ENCODE measurements at places on chromosomes 6 and 20.

GRCh38 chr6:4225161-4225872, 89.9 kb upstream of the ECI2 start:
- no peak for DNase-seq

- no peak for DNase-seq
These were observed 89.1 kb downstream of the AIG1 start for GRCh38 chr6:143149771-143150170.

DNA sequence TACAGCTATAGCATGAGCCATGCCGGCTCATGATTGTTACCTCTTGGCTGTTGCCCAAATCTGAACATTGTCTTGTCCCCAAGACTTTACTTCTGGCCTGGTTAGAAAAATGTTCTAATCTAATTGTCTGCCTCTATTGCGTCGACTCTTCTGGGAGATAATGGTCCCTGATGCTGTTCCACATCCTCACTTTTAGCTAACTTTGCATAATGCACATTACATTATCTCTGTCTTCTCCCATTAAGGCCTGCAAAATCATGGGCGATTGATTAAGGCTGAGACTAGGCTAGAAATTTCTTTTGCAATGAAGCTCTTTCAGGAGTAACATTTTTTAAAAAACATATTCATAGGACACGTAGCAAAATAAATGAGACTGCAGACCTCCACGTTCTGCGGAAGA, 961.0 kb downstream of the KIF16B start:
- DNase-seq: no peak

- DNase-seq: no peak
These were observed 231 bp upstream of the PHACTR2 start for GRCh38 chr6:143677577-143677890.

DNA sequence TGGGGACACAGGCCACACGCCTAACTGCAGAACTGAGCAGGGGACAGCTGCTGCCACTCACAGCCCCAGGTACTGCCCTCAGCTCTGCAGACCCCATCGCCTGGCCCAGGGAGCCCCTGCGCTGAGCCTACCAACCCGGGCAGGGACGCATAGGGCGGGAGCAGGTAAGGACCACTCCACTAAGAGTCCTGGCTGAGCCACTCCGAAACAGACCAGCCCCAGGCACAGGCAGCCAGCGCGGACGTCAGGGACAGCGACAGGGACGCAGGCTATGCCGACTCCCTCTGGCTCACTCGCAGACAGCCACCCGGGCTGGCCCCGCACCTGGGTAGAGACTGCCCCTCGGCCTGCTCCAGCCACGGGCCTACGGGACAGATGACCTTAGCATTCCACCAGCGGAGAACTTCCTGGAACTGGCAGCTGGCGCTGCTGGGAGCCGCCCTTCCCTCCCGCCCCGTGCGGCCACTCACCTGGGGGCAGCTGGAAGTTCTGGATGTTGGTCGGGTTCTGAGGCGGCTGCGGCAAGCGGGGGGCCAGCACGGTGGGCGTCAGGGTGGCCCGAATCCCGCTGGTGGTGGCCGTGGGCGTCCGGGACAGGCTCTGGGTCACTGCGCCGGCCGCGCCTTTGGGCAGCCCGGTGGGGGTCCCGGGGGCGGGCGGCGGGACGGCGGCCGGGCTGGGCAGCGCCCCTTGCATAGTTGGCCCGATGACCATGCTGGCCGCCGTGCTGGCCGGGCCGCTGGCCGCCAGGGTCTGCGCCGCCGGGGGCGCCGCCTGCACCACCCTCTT, 1.5 kb downstream of the TAF4 start:
- DNase-seq: no peak

DNA sequence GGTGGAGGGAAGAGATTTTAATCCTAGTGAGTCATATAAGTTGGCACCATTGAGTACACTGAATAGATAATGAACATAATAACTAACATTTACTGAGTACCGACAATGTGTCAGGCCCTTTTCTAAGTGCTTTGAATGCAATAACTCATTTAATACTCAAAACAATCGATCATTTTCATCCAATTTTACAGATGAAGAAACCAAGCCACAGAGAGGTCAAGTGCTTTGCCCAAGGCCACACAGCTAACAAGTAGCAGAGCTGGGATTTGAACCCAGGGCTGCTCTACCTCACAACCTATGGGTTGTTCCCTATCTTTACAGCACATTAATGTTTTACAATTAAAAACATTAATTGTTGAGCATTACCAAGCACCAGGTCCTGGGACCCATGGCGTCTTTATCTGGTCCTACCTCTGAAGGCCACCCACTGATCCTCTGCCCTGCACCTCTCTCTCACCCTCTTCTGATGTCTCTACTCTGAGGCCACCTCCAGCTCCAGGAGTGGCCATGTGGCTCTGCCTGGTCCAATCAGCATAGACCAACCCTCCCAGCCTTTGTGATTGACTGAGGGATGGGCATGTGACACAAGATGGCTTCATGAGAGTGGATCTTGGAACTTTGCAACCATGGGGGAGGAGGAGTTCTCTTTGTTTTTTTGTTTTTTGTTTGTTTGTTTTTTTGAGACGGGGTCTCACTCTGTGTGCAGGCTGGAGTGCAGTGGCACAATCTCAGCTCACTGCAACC, 83.9 kb downstream of the KCNB1 start:
- DNase-seq: no peak

DNA sequence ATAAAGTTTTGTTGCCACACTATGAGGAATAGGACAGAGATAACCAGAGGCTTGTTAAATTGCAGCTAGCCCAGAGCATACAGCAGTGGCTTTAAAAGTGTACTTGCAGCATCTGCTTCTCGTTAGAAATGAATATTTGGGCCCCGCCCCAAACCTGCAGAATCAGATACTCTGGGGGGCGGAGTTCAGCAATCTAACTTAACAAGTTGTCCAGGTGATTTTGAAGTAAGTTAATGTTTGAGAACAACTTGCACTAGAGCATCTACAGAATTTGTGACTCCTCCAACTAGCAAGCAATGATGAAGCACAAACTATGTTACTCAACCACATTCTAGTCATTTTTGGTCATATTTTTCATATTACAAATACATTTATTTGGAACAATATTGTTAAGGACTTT, 10.6 kb upstream of the SUPT3H start:
- no peak for DNase-seq

DNA sequence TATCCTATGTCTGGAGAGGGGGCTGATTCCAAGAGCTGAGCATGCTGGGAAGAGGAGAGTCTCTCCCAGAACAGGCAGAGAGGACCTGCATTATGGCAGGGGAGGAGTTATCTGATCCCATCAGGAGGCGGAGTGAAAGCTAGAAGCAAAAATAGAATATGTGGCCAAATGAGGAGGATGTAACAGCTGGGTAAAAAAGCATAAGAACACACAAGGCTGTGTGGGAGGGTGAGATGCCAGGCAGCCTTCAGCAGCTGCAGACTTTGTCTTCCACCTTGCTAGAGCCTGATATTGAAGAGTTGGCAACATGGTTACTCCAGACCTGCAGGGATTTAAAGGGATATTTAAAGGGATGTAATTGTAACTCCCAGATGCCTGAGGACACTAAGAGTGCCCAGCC, 167.1 kb downstream of the PTPRT start:
- no peak for DNase-seq

- no peak for DNase-seq
These were observed 17.4 kb upstream of the ARMC12 start for GRCh38 chr6:35719404-35719829.

- no peak for DNase-seq
These were observed 655.0 kb upstream of the HS3ST5 start for GRCh38 chr6:114997813-114998292.

DNA sequence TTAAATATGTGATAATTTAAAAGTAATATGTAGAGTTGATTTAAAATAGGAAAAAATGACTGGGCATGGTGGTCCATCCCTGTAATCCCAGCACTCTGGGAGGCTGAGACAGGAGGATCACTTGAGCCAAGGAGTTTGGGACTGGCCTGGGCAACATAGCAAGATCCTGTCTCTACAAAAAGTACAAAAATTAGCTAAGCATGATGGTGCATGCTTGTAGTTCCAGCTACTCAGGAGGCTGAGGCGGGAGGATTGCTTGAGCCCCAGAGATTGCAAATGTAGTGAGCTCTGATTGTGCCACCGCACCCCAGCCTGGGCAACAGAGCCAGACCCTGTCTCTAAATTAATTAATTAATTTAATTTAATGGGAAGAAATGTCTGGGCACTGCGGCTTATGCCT, 44.2 kb upstream of the CDYL start:
- no peak for DNase-seq

- no peak for DNase-seq
These were observed 137.9 kb upstream of the NEDD9 start for GRCh38 chr6:11370191-11371018.

- DNase-seq: no peak
These were observed 27.7 kb upstream of the LAMA4 start for GRCh38 chr6:112281821-112282615.

DNA sequence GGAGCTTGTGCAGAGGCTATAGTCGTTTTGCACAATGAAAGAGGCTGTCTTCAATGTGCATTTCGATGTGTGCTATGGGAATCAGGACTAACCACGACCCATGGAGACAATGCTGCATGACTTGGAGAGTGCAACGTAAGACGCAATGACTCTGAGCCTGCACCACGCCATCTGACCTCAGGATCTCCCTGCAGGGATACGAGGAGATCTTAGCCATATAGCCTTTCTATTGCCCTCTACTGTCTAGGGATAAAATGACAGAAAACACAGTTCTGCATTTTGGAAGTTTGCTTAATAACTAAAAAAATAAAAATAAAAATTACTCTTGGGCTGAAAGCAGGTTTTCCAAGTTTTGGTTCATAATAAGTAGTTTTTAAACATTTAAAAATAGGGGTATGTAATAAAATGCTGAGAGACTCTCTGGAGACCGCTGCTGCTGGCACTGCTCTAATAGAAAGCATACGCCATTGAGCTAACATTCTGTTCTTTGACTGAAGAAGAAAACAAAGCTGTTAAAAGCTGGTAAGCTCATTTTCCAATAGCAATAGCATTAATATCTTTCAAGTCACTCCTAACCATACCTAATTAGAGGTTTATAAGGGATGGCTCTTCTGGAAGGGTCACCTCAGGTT, 87.2 kb downstream of the PDE7B start:
- DNase-seq: no peak

DNA sequence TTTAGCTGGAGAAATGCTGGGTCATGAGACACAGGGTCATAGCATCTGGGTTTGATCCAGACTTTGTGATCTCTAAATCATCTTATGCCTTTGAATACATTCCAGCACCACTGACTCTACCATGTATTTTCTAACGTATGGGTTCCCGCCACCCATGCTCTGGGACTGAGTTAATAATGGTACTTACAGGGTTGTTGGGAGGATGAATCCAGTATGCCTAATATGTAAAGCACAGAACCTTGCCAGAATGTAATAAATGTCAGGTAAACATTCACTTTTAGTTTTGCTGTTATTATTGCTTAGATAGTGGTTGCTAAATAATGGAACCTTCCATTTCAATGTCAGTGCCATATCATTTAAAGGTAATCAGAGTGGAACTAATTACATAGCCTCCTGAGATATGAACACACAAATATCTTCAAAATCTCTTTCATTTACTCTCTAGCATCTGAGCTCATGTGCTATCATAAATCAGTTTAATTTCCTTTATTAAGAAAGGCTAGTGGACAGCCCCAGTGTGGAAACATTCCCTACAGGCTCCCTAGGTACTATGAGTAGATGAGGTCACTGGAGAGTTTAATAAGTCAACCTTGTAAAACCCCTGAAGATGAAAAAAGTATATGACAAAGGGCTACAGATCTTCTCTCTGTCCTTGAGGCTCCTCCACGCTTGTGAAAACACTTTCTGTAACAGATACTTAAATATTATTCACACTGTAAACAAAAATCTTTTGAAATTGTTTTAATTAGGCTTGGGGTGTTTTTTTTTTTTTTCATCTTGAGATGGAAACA, 226.6 kb downstream of the ALDH8A1 start:
- no peak for DNase-seq

- no peak for DNase-seq
These were observed 68.1 kb downstream of the IBTK start for GRCh38 chr6:82179415-82179814.

DNA sequence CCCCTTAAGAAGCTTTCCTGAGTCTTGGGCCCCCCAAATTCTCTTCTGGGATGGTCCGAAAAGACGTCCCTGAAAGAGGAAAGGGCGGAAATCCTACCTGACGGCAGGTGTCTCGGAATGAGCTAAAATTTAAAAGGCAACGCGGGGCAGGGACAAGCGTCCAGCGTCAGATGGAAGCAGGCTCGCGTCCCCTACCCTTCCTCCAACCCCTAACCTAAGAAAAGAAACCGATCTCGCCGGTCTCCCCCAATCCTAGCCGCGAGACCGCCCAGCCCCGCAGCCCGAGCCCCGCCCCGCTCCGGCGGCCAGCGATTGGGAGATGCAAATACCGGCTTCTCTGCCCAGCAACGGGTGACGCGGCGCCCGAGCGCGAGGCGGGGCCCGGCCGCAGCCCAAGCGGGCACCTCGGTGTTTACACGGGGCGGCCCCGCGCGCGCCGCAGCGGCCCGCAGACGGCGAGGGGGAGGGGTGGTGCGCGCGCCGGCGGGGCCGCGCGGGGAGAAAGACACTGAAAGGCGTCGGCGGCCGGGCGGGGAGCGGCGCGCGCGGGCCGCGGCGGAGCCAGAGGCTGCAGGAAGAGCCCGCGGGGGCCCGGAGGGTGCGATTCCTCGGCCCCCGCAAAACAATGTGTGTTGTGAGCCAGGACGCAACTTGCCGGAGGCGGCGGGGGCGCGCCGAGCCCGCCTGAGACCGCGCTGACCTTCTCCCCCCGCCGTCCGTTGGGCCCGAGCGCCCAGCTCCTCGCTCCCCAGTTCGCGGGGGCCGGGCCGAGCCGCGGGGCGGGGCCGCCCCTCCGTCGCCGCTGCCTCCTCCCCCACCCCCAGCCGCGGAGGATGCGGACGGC, at the start of gene SOX12:
Gene SOX12 (plus strand): TSS at position 508 of the 844 bp plus-strand sequence. CDS start 373 bp downstream, outside the sequence.
- peak; percentile 98 for DNase-seq

DNA sequence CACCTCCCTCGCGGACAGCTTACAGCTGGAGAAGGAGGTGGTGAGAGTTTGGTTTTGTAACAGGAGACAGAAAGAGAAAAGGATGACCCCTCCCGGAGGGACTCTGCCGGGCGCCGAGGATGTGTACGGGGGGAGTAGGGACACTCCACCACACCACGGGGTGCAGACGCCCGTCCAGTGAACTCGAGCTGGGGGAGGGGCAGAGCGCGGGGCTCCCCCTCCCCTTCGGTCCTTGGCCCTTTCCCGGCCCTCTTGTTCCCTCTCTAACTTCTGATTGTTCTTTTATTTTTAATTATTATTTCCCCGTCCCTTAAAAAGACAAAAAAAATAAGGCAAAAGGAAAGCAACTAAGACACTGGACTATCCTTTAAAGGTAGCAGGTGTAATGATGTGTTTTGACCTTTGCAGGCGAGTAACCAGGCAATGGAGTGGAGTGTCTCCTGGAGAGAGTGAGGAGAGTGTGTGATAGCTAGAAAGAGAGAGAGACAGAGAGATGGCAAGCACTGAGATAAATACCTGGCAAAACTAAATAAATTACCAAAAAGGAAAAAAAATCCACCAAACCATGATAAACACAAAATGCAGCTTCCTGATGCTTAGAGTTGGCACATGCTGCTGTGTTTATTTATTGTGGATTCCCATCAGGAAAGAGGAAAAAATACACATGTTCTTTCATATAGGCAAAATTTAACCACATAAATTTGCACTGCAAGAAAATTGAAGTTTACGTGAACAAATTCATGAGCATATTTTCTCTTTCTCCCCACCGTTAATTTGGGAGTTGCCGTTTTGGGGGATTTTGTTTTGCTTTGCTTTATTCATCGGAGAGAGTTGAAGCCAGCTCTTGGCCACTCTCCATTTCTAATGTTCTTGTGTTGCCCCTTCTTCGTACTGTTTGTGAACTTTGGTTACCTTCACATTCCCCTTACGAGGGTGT, 1.9 kb downstream of the POU3F2 start:
- no peak for DNase-seq

GRCh38 chr6:2081155-2082138, 164.0 kb downstream of the GMDS start:
- peak; percentile 12 for DNase-seq
